ENCODE measurements at places on chromosomes 16 and 17. TPM values are rescaled to one million over a fixed set of nuclear protein-coding genes. Genes with fewer than 3 reads are reported as not detected.

GRCh38 chr17:77852731-77853130 lies 105.8 kb upstream of the TNRC6C start:
- H3K27ac ChIP-seq: no peak overlapping the region
- no peaks in the 10 kb centered on the region for H3K36me3 ChIP-seq
- no peaks in the 10 kb centered on the region for H3K27me3 ChIP-seq
- H3K4me1 ChIP-seq: no peaks in the 10 kb centered on the region
- DNase-seq: peak; percentile 66

- DNase-seq: no peak
- H3K27me3 ChIP-seq: no peaks in the 10 kb centered on the region
- peaks cover 6% of the 10 kb centered on the region for H3K36me3 ChIP-seq
- H3K4me1 ChIP-seq: peaks cover 5% of the 10 kb centered on the region
- H3K27ac ChIP-seq: no peak overlapping the region
Measured at GRCh38 chr17:20114466-20114865, 105.3 kb downstream of the SPECC1 start.

DNA sequence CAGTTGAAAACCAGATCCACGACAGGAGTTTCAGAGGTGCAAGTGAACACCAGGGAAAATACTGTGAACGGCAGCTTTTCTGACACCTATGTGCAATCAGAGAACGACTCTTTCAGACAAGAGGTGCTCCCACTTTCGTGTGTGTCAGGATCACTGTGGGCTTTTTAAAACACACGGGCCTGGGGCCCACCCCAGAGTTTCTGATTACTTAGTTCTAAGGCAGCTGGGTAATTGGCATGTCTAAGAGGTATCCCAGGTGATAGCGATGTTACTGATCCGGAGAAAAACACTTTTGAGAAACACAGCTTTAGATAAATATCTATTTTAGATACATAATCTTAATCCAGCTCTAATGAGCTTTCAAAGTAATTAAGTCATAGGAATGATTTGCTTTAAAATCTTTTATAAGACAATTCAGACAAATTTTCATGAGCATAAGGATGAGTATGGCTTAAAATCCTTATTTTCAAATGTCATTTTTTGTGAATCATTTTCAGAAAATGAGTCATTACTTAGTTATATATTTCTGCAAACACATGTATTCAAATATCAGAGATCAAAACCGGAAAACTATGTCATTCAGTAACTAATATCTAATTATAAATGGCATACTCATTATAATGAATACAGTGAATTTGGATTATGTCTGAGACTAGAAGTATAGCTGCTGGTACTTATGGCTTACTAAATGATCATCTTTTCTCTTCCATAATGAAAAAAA lies 217.9 kb upstream of the PSMD7 start:
- H3K27me3 ChIP-seq: no peaks in the 10 kb centered on the region
- no peak overlapping the region for H3K27ac ChIP-seq
- H3K4me3 ChIP-seq: no peak overlapping the region
- no peaks in the 10 kb centered on the region for H3K36me3 ChIP-seq

- peak overlapping the region; percentile 63 for H3K4me3 ChIP-seq
- no peak for DNase-seq
- peak overlapping the region; percentile 96 for H3K27ac ChIP-seq
- H3K36me3 ChIP-seq: no peaks in the 10 kb centered on the region
- no peaks in the 10 kb centered on the region for H3K27me3 ChIP-seq
Measured at GRCh38 chr17:63772801-63773271, 561 bp downstream of the CCDC47 start.

- no peaks in the 10 kb centered on the region for H3K36me3 ChIP-seq
- no peak overlapping the region for H3K4me3 ChIP-seq
- no peak overlapping the region for H3K27ac ChIP-seq
- no peaks in the 10 kb centered on the region for H3K27me3 ChIP-seq
- DNase-seq: no peak
Measured at GRCh38 chr17:72639711-72640110, 452.8 kb downstream of the SLC39A11 start.

DNA sequence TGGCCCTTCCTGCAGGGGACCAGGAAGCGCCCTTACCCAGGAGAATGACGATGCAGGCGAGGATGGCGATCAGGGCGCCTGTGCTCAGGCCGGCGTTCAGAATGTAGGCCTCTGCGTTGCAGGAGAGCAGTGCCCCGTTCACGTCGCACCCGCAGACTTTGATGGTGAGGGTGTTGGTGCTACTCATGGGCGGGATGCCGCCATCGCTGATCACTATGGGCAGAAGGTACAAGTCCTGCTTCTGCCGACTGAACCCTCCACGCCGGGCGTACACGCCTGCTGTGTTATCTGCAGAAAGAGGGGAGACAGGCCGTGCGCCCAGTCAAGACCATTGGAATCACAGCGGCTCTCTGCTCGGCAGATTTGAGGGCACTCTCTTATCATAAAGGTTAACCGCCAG lies 171.1 kb downstream of the CDH11 start:
- DNase-seq: peak; percentile 73
- no peaks in the 10 kb centered on the region for H3K27me3 ChIP-seq
- no peak overlapping the region for H3K4me3 ChIP-seq
- H3K36me3 ChIP-seq: peaks cover 19% of the 10 kb centered on the region
- H3K27ac ChIP-seq: no peak overlapping the region
- H3K4me1 ChIP-seq: no peaks in the 10 kb centered on the region

DNA sequence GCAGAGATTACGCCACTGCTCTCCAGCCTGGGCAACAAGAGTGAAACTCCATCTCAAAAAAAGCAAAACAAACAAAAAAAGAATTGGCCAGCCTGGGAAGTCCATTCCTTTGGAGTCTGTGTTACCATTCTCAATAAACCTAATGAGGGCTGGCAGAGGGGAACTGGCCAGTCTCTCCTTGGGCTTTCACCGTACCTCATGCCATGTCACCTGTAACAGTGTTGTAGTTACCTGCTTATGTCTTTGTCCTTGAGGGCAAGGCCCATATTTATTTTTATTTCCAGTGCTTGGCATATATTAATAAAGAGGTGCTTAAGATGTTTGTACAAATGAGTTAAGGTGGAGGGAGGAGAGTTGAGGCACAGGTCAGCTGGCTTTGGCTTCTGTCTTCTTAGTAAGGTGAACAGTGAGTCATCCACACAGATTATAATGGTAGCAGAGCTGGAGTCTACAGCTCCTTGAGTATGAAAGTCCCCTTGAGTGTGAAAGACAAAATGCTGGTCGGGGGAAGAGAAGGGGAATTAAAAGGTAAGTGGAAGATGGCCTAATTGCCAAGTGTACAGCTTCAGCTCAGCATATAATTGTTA lies 8.4 kb downstream of the C1QBP start:
- H3K4me1 ChIP-seq: no peaks in the 10 kb centered on the region
- no peak for DNase-seq
- H3K36me3 ChIP-seq: peaks cover 100% of the 10 kb centered on the region
- no peak overlapping the region for H3K4me3 ChIP-seq
- H3K27ac ChIP-seq: no peak overlapping the region

- DNase-seq: peak; percentile 87
- peaks cover 85% of the 10 kb centered on the region for H3K4me1 ChIP-seq
- H3K36me3 ChIP-seq: peaks cover 35% of the 10 kb centered on the region
- peak overlapping the region; percentile 99 for H3K27ac ChIP-seq
Measured at GRCh38 chr17:79837888-79838521, 1.2 kb downstream of the CBX4 start.

DNA sequence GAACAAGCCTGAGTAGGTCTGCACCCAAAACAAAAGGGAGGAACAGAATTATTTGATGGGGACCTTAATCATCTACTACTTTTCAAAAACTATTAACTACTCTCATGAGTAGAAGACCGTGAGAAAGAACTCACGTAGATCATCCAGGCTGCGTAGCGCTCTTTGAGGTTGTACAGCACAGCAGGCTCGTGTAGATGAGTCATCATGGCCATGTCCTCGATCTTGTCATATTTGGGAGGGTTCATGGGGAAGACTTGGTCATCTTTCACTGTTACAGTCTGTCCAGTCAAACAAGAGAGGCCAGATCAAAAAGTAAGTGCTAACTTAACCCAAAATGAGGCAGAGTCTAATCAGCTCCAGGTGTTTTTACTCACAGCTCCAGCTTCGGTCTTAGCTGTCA lies 2.3 kb downstream of the MYH1 start:
- H3K36me3 ChIP-seq: no peaks in the 10 kb centered on the region
- DNase-seq: no peak
- H3K27me3 ChIP-seq: no peaks in the 10 kb centered on the region
- no peaks in the 10 kb centered on the region for H3K4me1 ChIP-seq
- no peak overlapping the region for H3K4me3 ChIP-seq
- no peak overlapping the region for H3K27ac ChIP-seq

- H3K27me3 ChIP-seq: no peaks in the 10 kb centered on the region
- H3K4me3 ChIP-seq: peak overlapping the region; percentile 95
- H3K36me3 ChIP-seq: peaks cover 24% of the 10 kb centered on the region
- no peak for DNase-seq
Measured at GRCh38 chr17:60678118-60678444, 430 bp downstream of the BCAS3 start.

GRCh38 chr17:10290041-10290440 lies 82.8 kb downstream of the MYH13 start:
- H3K27me3 ChIP-seq: peaks cover 21% of the 10 kb centered on the region
- H3K4me1 ChIP-seq: peaks cover 8% of the 10 kb centered on the region
- DNase-seq: no peak
- H3K4me3 ChIP-seq: no peak overlapping the region

DNA sequence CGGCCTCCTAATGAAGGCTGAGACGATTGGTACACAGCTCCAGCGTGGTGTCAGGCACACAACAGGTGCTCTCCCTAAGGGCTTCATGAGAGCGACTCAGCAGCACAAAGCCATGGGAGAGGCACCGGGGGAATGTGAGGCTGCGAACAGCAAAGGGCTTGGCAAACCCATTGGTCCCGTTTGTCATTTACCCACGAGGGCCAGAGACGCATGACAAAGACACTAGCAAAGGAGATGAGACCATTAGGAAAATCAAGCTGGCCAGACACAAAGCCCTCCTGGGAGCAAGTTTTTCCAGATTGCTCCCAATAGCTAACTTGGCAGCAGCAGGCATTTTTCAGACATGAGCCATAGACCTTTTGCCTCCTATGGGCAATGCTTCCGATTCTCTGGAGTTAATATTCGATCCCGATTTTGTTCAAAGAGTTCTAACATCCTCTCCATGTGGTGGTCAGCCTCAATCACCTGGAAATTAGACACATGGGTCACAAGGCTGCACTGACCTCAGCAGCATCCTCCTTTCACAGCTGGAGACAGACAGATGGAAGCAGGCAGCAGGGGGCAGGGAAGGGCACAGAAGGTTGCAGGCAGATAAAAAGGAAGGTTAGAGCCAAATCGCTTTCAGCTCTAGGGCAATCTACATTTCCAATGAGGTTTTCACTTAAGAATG lies 38.2 kb downstream of the TK2 start:
- peak overlapping the region; percentile 69 for H3K27ac ChIP-seq
- no peak for DNase-seq
- H3K4me1 ChIP-seq: peaks cover 34% of the 10 kb centered on the region
- H3K36me3 ChIP-seq: no peaks in the 10 kb centered on the region
- H3K4me3 ChIP-seq: no peak overlapping the region

DNA sequence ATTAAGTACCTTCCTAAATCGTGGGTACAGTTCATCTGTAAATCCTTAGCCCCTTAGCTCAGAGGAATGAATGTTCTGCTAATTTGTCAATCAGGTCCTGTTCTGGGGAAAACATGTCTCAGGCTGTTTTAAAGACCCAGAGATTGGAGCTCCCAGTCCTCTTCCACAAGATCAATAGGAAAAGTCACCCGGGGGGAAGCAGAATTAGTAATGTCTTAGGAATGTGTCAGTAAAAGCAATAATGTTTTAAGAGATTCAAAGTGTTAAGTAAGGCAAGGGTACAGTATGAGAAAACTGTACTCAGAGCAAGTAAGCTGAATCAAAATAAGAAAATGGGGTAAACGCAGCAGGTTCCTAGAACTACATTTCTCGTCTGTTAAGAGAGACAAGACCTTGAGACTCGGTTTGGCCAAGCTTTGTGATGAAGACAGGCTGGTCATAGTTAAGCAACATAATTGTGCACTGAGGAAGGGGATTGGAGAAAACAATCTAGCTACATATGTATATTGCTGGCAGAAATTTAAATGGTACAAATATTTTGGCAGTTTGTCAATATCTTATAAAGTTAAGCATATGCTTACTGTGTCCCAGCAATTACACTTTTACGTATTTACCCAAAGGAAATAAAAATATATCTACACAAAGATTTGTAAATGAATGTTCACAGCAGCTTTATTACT lies 192.9 kb upstream of the C17orf78 start:
- no peaks in the 10 kb centered on the region for H3K27me3 ChIP-seq
- no peak overlapping the region for H3K27ac ChIP-seq
- peaks cover 5% of the 10 kb centered on the region for H3K36me3 ChIP-seq
- H3K4me3 ChIP-seq: no peak overlapping the region
- no peak for DNase-seq

- H3K4me3 ChIP-seq: no peak overlapping the region
- H3K27ac ChIP-seq: no peak overlapping the region
- H3K27me3 ChIP-seq: no peaks in the 10 kb centered on the region
- DNase-seq: no peak
Measured at GRCh38 chr17:50072130-50072529, 16.2 kb downstream of the ITGA3 start.

GRCh38 chr17:74785096-74785980 lies 9.2 kb upstream of the NAT9 start:
- no peaks in the 10 kb centered on the region for H3K27me3 ChIP-seq
- H3K4me1 ChIP-seq: peaks cover 20% of the 10 kb centered on the region
- no peak for DNase-seq
- H3K4me3 ChIP-seq: no peak overlapping the region
- no peak overlapping the region for H3K27ac ChIP-seq

DNA sequence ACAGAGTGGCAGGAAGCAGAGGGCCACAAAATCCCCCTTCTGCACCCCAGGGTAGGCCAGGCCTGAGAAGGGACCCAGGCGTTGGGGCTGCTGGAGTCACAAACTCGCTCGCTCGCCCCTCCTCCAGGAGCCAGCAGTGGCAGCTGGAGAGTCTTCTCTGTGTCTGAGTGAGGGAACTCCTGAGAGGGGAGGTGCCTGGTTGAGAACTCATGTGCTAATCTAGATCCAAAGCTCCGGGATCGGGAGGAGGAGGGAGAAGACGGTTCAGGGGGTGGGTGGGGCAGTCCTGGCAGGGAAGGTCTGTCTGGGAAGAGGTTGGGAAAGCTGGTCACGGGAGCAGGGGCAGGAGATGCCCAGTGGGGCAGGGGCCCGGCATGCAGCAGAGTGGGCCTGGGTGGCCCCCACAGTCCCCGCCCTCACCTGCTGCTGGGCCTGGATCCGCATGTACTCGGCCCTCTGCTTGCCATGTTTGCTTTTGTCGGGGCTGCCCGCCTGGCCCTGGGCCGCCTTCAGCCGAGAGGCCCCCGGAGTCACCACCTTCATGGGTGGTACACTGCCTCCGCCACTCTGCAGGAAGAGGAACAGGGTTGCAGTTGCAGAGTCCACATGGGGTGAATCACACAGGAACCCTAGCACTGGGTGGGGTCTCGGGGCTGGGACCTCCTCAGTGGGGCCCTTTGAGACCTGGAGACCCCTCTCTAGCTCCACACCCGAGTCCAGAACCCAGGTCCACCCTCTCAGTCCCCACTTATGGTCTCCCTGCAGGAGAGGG lies 62.2 kb downstream of the SRCIN1 start:
- peaks cover 35% of the 10 kb centered on the region for H3K27me3 ChIP-seq
- H3K27ac ChIP-seq: no peak overlapping the region
- no peak for DNase-seq
- H3K4me1 ChIP-seq: no peaks in the 10 kb centered on the region

GRCh38 chr16:57858635-57859034 lies 56.3 kb upstream of the KIFC3 start:
- peaks cover 5% of the 10 kb centered on the region for H3K4me1 ChIP-seq
- peak; percentile 23 for DNase-seq
- H3K4me3 ChIP-seq: no peak overlapping the region
- no peaks in the 10 kb centered on the region for H3K27me3 ChIP-seq
- no peaks in the 10 kb centered on the region for H3K36me3 ChIP-seq

TP53TG3F gene
- total RNA-seq: not detected

RAC3 gene
- total RNA-seq: not detected

ARHGAP44 gene
- total RNA-seq: 2.1 TPM

ACSM3 gene
- 5.6 TPM for total RNA-seq

All from spleen (tissue), 13 donors.